ENCODE measurements at places on chromosomes 1 and 21.

DNA sequence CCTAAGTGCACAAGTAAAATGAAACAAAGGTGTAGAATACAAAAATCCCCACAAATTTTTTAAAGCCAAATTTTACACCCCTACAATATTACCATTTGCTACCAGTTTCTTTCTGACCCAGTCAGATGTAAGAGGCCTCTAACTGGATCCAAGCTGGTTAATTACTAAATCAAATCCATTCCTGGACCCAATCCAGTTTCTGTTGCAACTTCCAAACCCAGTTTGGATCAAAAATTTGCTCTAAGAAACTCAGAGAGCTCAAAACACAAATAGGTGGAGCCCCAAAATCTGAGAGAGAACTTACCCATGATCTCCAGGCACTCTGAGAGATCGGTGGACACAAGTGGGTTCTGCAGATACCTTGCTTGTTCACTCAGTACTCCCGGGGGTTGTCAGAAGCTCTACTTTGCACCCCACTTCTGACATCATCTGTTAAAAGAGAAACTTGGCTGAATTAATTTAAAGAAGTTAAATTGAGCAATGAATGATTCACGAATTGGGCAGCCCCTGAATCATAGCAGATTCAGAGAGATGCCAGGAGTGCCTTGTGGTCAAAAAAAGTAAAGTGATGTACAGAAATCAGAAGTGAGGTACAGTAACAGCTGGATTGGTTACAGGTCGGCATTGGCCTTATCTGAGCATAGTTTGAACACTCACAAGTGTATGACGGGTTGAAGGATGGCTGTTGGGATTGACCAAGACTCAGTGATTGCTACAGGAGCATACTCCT is 448.0 kb downstream of the KCNT2 start:
- peak; percentile 81 for DNase-seq

DNA sequence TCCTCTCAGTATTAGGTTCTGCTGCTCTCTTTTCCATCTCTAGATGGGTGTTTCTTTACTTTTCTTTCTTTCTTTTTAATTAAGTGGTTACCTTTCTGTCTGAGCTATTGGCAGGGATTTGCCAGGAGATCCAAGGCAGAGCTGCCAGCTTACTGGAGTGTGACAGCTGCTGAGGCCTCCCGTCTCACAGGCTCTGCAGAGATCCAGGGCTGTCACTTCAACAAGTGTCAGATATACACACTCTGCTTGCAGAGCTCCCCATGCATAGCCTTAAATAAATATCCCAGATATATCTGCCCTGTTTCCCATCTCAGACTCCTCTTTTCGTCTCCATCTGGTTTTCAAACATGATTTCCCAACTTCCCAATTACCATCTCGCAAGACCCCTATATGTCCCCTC is 124.3 kb downstream of the NOS1AP start:
- DNase-seq: no peak

DNA sequence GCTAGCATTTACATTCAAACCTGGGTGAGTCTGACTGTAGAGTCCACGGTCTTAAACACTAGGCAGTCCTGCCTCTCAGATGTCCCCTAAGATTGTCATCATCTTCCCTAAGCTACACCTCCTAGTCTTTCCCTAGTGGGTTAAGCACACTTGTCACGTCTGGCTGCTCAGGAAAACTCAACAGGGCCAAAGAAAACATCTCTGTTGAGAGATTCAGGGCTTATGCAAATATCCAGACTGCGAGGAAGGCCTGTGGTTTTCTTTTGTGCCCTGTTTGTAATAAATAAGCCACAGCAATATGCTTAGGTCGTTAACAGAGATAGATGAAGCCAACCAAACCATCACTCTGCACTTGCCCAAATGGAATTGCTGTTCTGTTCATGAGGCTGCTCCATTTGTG is 472.6 kb upstream of the DEPDC1 start:
- no peak for DNase-seq

- peak; percentile 11 for DNase-seq
These were observed 771 bp downstream of the RABGAP1L start for GRCh38 chr1:174160109-174160473.

- DNase-seq: no peak
These were observed 5.2 kb upstream of the CCDC17 start for GRCh38 chr1:45629035-45629434.

- DNase-seq: no peak
These were observed 15.0 kb downstream of the ITSN1 start for GRCh38 chr21:33657124-33657820.

DNA sequence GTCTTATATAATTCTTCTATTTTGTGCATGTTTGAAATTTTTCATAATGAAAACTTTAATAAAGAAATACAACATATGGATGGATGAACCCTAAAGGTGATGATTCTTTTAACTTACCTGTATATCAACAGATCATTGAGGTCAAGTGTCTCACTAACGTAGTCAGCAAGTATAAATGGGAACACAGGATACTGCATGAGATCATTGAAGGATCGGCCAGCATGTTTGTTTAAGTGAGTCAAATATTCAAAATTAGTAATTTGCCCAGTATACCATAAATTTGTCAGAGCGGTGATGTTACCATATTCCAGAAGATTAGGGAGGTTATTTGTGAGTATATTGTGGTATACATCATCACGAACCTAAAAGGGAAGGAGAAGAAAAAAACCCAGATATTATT is 71.0 kb upstream of the GNG4 start:
- DNase-seq: peak; percentile 32

- DNase-seq: no peak
These were observed 183.8 kb downstream of the PBX1 start for GRCh38 chr1:164742745-164743144.

DNA sequence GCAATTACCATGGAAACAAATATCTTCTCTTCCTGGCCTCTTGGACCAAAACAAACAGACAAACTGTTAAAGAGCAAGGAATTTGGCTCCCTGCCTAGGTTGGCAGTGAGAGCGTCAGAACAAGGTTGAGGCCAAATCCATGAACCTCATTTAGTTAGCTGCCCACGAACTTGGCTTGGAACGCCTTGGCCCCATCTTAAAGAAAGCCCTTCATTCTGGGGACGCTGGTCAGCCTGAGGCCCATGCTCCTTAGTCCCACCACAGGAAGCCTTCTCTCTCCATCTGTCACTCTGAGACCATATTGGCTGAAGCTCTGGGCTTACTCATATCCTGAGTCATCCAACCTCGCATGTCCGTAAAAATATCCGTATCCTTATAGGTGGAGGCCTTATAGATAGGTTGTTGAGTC is 62.4 kb upstream of the DIRAS3 start:
- peak; percentile 88 for DNase-seq
